ENCODE measurements at places on chromosomes 4 and X. TPM values are rescaled to one million over a fixed set of nuclear protein-coding genes. Genes with fewer than 3 reads are reported as not detected.

Gene ZNF711
- 28.5 TPM for total RNA-seq

Gene SSX3
- total RNA-seq = not detected

Gene TMEM187
- 8.1 TPM for total RNA-seq

Gene OPN1MW3
- not detected for total RNA-seq

Gene MAGEE2
- not detected for total RNA-seq

Gene DMRTC1B
- not detected for total RNA-seq

Gene C4orf51
- 5.0 TPM for total RNA-seq

Gene BEX3
- 728 TPM for total RNA-seq

Gene LANCL3
- total RNA-seq = 0.45 TPM

DNA sequence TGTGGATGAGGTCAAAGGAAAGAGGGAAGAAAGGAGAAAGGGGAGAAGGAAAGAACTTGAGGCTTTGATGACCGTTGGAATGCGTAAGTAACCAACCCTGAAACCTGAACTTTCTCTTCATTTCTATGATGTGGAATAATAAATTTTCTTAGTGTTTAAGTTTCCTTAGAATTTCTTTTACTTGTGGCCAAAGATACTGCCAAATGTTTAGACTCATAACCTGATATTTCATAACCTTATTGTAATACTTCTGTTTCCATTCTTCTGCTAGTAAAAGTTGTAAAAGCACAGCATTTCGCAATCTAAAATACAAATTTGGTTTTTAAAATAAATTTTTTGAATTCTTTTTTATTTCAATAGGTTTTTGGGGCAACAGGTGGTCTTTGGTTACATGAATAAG, 258.5 kb upstream of the GIMD1 start:
- DNase-seq = no peak

- DNase-seq = no peak
These were observed 60.8 kb downstream of the DLG3 start for GRCh38 chrX:70505451-70505841.

- peak; percentile 83 for DNase-seq
These were observed 31.5 kb downstream of the NOP14 start for GRCh38 chr4:2931512-2932301.

GRCh38 chr4:45283352-45283751, 557.0 kb upstream of the GNPDA2 start:
- no peak for DNase-seq

DNA sequence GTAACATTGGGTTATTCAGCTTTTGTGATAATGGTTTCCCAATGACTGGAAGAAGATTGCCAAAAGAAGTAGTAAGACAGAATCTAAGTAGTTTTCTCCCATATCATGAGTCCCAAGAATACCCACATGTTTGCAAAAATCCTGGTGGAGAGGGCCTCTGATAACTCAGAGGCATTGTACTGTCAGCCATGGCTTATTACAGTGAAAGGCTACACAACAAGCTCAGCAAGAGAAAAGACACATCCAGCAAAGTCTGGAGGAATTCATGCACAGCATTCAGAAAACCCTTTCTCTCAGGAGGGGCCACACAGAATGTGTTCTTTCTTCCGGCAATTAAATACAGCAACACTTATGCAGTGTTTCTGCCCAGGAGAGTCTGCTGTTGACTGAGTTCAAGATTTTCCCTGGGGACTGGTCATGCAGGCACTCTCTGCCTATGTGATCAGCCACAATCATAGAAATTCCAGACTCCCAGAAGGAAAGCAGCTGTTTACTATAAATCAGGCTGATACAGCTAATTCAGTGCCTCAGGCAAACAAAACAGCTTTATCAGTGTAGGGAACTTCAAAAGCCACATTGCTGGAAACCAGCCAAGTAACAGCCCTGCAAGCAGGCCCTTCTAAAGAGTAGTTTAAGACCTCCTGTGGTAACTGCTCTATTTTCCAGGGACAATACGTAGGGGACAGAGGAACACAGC, 937.1 kb downstream of the CCSER1 start:
- DNase-seq = peak; percentile 68

DNA sequence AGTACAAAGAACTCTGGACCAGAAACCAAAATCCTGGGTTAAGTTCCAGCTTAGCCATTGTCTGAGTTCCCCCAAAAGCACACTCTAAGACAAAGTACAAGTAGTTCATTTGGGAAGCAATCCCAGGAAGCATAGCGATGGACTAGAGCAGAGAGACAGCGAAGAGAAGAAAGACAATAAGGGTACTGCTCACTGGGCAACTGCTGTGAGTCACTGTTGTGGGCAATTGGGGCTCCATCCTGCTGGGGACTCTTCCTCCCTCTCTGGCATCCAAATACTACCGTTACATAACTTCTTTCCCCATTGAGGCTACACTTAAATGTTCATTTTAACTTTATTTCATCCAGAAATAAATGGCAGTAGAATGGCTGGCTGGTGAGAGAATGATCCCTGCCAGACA, 14.1 kb downstream of the SRPX start:
- no peak for DNase-seq

DNA sequence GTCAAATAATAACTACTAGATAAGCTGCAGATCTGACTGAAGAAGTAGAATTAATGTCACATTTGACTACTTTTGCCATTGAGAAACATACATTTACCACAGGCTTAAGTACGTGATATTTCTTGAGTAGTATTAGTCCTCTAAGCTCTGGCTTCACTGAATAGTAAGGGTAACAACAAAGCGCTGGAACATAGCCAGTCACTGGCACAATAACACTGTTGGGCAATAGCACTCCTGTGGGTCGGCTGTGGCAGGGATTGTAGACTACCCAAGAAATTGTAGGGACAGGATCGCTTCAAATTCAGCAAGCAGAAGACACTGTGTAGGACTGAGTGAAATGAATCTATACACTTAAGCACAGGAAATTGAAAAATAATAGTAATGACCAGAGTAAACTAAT, 27.1 kb upstream of the IL15 start:
- no peak for DNase-seq

GRCh38 chr4:187071946-187072600, 348.4 kb upstream of the FAT1 start:
- no peak for DNase-seq

- no peak for DNase-seq
These were observed 14.6 kb downstream of the SMIM20 start for GRCh38 chr4:25928379-25929297.

GRCh38 chr4:62899646-62900364, 1509.4 kb downstream of the TECRL start:
- DNase-seq = no peak

- DNase-seq = no peak
These were observed 31.4 kb upstream of the SPATA4 start for GRCh38 chr4:176226736-176227135.

DNA sequence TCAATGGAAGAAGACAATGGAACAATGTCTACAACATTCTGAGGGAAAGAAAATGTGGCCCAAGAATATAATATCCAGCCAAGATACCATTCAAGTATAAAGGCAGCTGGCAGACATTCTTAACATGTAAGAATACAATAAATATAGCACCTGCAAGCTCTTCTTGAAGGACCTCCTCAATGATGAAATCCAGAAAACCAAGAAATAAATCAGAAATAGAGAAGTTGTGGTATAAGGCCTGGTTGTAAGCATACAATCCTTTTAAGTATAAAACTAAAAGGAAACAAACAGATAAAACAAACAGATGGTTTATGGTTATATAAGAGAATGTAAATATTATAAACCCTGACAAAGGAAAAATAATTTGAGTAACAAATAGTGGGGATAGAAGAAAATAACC, 33.4 kb downstream of the SYTL4 start:
- DNase-seq = no peak

GRCh38 chrX:108833993-108834392, 97.6 kb upstream of the IRS4 start:
- no peak for DNase-seq

GRCh38 chrX:7235071-7235470, 87.1 kb upstream of the PUDP start:
- DNase-seq = no peak

GRCh38 chrX:70921709-70922352, 9.1 kb downstream of the SLC7A3 start:
- DNase-seq = no peak

GRCh38 chr4:19134685-19135084, 1113.1 kb upstream of the LCORL start:
- no peak for DNase-seq

DNA sequence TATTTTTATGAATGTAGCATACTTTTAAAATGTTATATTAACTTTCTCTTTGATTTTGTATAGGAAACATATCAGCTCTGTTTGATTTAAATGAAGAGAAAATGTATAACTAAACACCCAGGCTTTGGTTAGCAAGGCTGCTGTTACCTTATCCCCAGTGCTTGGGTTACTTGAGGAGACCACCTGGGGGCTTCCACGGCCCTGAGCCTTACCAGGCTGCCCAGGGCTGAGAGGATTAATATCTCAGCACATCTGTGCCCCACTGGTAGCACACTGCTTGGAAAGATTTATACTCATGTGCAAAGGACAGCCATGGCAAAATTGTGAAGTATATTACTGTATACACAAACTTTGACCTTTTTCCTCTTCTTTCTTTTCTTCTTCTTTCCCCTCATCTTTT, 752.9 kb downstream of the RAPGEF2 start:
- no peak for DNase-seq

DNA sequence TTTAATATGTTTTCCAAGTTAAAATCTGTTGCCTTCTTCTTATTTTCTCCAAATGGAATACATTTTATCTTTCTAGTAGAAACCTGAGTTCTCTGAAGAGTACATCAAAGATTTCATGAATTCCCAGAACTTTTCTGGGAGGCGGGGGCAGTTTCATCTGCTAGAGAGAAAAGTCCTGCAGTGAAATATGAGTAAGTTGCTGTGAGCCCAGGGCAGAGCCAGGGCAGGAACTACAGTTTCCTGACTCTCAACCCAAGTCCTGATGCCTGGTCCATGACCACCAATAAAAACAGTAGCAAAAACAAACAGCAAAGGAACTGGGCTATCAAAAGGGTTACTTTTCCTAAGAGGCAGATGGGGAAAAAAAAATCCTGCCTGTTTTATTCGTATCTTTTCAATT, 239.4 kb upstream of the CTSO start:
- DNase-seq = no peak

Measured in endodermal cell (in vitro differentiated cells).